ENCODE measurements at places on chromosomes 11 and 22. TPM values are rescaled to one million over a fixed set of nuclear protein-coding genes. Genes with fewer than 3 reads are reported as not detected.
A peak's percentile ranks its signal among the peaks of the same experiment; 100 is the strongest.

GRCh38 chr11:95352733-95353346, 121.8 kb upstream of the SESN3 start:
- DNase-seq, result no peak

DNA sequence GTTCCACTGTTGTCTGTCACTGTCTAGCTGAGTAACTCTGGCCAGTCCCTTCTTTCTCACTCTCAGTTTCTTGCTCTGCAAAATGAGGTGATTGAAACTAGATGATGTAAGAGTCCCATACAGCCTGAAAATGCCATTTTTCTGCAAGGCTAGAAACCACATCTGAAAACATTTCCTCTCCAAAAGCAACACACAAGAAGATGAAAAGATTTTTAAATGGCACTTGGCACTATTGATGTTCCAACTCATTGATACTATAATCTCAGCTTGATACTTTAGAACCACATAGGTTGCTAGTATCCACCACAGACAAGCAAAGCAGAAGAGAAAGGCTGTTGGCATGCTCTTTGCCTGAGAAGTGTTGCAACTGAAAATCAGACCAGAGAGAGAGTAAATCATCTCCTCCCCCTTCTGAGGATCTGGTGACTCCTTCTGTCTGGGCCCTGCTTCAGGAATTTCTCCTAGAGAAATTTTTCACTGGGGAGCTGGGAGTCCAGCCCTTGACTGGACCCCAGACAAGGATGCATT, 1217.9 kb downstream of the LRRC4C start:
- DNase-seq, result no peak

DNA sequence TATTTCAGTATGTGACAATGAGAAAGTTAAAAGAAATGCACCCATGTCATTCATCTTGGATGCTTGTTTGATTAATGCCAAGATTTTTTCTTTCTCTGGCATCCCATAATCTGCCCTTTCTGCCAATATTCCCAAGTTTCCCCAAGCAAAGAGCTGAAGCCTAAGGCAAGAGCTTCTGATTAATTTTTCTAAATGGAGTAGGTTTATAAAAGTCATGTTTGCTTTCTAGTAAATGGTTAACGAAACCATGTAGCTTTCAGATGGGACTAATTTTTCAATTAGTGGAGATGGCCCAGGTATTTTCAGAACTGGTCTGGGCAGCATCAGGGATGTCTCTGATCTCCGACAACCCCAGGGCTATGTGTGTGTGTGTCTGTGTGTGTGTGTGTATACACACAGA, 55.3 kb downstream of the LRRC4C start:
- no peak for DNase-seq

DNA sequence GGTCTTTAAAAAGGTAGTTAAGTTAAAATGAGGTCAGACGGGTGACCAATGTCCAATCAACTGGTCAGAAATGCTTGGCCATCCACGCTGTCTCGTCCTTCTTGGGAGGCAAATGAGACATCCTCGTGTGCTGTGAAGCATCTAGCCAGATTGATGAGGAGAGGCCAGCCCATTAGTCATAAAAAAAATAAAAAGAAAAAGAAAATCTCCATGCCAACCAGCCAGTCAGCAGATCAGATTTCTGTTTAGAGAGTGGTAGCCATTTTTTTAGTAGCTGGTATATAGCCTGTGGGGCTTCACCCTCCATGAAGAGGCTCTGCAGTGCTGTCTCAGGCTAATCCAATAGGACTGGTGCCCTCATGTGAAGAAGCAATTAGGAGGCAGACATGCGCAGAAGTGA, 343.1 kb upstream of the SYN3 start:
- no peak for DNase-seq

The KCNJ5 gene
- total RNA-seq, result 7.5 TPM

The BIRC3 gene
- total RNA-seq, result 10.6 TPM

The SHANK3 gene
- 22.2 TPM for total RNA-seq

GRCh38 chr11:65500387-65501185, 1.7 kb downstream of the MALAT1 start:
- peak; percentile 78 for DNase-seq

The ACTN3 gene
- total RNA-seq, result not detected

GRCh38 chr22:19431649-19432132, at the start of gene HIRA:
TSS of gene HIRA (minus strand) at chr22:19431733. CDS start at chr22:19431476, 257 bp downstream.
- DNase-seq, result peak; percentile 93

- DNase-seq, result no peak
These were observed 51.9 kb upstream of the ALX4 start for GRCh38 chr11:44361813-44362212.

The SERPIND1 gene
- total RNA-seq, result not detected

DNA sequence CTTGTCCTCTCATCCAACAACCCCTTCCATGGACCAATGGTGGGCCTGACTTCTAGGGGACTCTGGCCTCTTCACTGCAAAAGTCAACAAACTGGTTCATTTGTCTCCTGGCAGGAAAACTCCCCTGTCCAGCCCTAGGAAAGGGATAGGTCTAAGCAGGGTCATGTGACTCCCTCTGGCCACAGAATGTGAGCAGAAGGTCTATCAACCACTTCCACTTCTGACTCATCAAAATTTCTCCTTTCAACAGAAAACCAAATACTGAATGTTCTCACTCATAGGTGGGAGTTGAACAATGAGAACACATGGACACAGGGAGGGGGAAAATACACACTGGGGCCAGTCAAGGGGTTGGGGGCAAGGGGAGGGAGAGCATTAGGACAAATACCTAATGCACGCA, 1.3 kb upstream of the ISX start:
- no peak for DNase-seq

The RFPL3 gene
- total RNA-seq, result not detected

DNA sequence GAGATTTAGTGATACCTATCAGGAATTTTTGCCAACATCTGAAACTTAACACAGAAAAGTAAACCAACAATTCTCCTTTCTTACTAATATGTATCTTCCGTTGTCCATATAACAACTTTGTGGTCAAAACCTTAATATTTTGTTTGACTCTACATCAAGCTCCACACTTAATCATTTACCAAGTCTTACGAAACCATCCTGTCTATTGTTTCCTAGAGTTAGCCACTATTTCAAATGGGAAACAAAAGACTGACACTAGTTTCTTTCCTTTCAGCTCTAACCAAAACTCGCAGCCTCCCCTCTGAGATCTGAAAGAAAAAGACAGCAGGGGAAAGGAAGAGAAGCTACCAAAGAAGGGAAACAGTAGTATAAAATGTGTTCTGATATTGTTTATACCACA, 26.5 kb upstream of the PRDM10 start:
- DNase-seq, result no peak

The APOA4 gene
- total RNA-seq, result not detected

- no peak for DNase-seq
These were observed 2.9 kb downstream of the SC5D start for GRCh38 chr11:121295246-121296029.

- DNase-seq, result no peak
These were observed 297.3 kb downstream of the INSC start for GRCh38 chr11:15412054-15412453.

GRCh38 chr11:130465263-130465662, 16.8 kb downstream of the ADAMTS15 start:
- no peak for DNase-seq

GRCh38 chr11:67530282-67530592, 7.0 kb upstream of the CABP2 start:
- no peak for DNase-seq

DNA sequence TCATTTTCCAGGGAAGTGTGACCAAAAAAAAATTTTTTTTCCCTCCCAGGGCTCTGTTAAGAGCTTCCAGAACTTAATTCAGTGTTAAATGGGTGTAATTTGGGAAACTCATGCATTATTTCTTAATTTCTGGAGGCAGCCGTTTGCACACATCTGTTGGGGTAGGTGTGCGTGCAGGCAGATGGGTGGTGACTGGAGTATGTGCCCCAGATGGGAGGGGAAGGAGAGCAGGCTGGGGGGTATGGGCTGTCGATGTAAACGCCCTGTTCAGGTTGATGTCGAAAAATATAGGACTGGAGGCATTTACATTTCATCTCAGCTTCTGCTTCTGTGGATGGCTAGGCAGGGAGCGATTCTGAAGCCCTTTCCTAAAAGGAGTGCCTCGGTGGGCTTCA, 13.7 kb upstream of the SHISAL1 start:
- no peak for DNase-seq

- no peak for DNase-seq
These were observed 23.2 kb upstream of the NRGN start for GRCh38 chr11:124716591-124716990.

GRCh38 chr11:79209540-79210266, 231.1 kb downstream of the TENM4 start:
- no peak for DNase-seq

The F2 gene
- total RNA-seq, result not detected

DNA sequence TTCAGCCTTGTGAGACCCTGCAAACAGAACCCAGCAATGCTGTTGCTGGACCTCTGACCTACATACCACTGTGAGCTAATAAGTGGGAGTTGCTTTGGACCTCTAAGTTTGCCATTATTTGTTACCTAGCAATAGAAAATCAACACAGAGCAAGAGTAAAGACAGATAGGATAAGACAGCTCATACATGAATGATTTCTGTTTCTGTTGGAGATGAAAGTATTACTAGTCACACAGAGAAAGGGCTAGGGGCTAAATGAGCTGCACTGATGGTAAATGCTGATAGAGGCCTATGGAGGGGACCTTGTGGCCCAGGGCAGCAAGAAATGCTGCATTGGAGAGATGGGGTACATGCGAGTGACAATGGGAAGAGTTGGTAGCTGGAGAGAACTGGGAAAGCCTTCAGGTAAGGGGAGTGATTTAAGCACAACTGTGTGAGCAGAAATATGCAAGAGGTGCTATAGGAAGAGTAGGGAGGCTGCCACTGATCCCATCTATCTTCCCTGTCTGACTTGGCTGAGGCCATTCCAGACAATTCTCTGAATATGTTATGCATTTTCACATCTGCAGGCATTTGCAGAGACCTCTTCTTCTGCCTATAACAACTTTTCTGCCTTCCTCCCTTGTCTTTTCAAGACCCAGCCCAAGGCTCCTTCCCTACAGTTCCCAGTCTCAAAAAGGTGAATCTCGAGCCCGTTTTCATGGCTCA, 46.1 kb upstream of the SYN3 start:
- no peak for DNase-seq

DNA sequence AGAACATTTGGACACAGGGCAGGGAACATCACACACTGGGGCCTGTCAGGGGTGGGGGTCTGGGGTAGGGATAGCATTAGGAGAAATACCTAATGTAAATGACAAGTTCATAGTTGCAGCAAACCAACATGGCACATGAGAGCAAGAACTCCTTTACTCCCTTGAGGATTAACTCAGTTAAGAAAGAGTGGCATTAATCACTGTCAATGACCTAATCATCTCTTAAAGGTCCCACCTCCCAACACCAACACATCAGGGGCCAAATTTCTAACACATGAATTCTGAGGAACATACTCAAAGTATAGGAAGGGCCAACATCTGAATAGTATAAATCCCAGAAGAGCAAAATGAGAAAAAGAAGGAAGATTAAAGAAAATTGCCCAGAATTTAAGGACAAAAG, 272.9 kb downstream of the SWAP70 start:
- DNase-seq, result no peak

The NXPE2 gene
- total RNA-seq, result 0.14 TPM

The C11orf42 gene
- total RNA-seq, result not detected

DNA sequence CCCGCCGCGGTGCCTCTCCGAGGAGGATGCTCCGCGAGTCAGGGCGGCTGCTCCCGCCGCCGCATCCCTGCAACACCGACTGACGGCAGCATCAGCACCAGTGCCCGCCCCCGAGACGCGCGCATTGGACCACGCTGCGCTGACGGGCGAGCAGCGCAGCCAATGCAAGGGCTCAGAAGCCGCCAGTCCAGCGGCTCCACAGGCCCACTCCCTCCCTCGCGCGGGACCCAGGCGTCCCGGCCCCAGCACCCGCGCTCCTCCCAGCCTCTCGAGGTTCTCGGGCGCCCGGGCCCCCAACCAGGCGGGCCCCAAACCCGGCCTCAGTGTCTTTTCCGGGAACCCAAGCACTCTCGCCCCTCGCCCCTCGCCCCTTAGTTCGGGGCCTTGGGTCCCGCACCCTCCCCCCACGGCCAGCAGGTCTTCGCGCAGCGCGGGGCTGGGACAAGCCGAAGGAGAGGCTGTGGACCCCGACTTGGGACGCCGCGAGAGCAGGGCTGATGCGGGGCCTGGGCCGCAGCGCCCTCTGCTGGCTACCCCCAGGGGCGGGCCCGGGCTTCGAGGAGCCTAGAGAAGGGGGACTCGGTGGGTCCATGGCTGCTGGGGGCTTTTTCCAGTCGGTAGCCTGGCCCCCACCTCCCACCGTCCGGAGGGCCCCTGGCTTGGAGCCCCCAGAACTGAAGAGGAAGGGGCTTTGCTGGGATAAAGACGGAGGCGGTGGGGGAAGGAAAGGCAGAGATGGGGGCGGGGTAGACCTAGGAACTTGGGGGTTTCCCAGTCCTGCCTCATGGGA, at the start of gene NRXN2:
NRXN2 (minus strand) TSS at position 81 of the 790 bp plus-strand sequence. CDS start 9,498 bp downstream, outside the sequence.
- DNase-seq, result peak; percentile 92

The INS gene
- total RNA-seq, result not detected

The PICALM gene
- 126 TPM for total RNA-seq

The DDX25 gene
- not detected for total RNA-seq

DNA sequence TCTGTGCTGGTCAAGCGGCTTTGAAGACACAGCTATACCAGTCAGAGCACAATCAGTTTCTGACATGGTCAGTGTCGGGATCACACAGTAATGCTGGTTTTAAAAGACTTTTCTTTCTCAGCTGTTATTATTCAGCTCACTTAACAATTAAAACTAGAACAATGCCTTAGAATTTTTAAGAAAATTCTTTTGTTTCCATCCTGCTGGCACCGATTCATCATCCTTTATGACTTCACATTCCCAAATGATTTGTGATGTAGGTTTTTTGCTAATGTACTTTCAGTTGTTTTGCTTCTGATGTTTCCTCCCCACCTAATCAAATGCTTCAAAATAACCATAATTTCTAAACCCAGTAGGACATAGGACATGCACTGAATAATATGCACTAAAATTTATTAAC, 34.5 kb upstream of the OLFML1 start:
- DNase-seq, result no peak

GRCh38 chr11:94926271-94926625, 47.1 kb downstream of the CWC15 start:
- no peak for DNase-seq

The OR8I2 gene
- not detected for total RNA-seq

The SCGB2A2 gene
- not detected for total RNA-seq

The OR1S2 gene
- total RNA-seq, result not detected

DNA sequence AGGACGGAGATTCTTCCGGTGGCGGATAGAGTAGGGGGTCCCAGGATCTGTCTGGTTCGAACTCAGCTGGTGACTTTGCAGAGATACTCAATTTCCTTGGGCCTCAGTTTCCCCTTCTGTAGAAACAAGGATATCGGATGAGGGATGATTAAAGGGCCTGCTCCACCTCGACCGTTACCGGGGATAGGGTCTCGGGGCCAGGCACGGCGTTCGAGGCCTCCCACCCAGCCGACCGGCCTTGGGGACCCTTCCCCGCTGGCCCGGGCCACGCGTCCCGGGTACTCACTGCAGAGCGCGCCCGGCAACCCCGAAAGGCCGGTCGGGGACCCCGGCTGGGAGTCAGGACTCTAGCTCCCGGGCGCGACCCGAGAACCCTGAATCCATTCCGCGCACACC, 321 bp downstream of the RHBDD3 start:
- DNase-seq, result no peak

The MEI1 gene
- total RNA-seq, result 0.41 TPM
